ENCODE measurements at places on chromosomes 5 and 9.

- DNase-seq, result no peak
Measured at GRCh38 chr9:113289091-113289490, 13.6 kb downstream of the PRPF4 start.

DNA sequence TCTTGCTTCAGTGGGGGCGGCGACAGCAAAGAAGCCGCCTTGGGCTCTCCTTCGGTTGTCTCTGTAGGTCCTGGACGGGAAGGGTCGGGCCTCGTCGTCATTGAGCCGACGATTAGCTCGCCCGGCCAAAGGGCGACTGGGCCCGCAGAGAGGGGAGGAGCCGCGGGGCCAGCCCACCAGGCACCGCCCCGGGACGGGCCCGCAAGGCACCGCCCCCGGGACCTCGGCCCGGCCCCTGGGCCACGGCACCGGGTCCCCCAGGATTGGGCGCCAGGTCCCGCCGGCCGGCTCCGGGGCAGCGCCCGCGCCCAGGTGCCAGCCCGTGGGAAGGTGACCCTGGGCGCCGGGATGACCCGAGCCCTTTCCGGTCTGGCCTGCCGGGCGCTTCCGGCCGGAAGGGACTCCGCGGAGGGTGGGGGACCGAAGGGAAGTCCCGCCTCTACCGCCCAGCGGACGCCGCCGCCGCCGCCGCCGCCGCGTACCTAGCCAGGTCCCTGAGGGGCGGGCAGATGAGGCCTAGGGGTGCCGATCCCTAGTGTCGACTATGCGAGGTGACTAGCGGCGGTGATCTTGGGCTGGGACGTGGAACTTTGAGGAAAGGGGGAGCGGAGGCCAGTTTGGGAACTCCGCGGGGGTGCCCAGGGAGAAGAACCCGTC is at the start of the genes GBA2 and RGP1:
GBA2 (minus strand) TSS at position 371 of the 657 bp plus-strand sequence. CDS start 524 bp downstream, outside the sequence.
RGP1 (plus strand) TSS at position 430 of the 657 bp plus-strand sequence. CDS start 469 bp downstream, outside the sequence.
- DNase-seq, result peak; percentile 76

DNA sequence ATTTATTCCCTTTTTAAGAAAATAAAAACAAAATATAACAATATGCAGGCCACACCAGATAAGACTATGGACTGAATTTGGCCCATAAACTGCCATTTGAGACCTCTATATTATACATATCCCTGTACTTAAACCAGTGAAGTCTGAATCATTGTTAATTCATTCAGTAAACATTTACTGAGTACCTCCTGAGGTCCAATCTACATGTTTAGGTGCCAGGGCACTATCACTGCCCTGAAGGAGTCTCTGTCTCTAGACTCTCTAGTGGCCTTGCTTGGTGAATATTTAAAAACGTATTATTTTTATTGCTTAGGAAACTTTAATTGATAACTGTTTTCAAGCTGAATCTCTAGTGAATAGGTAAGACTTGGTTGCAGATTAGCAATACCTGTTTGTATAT is 74.7 kb upstream of the ELL2 start:
- DNase-seq, result no peak

GRCh38 chr5:58911270-58911669 is 328.4 kb downstream of the RAB3C start:
- no peak for DNase-seq

- DNase-seq, result no peak
Measured at GRCh38 chr5:174901336-174901735, 177.0 kb downstream of the MSX2 start.

- DNase-seq, result no peak
Measured at GRCh38 chr9:34413231-34413852, 36.6 kb upstream of the MYORG start.

GRCh38 chr9:89376741-89377351 is 58.5 kb downstream of the SECISBP2 start:
- DNase-seq, result no peak

GRCh38 chr5:160969645-160970044 is 117.6 kb upstream of the ATP10B start:
- no peak for DNase-seq

- DNase-seq, result no peak
Measured at GRCh38 chr9:1722404-1722803, 292.7 kb upstream of the SMARCA2 start.
